GM12892 (cell line): ENCODE measurements at places on chromosomes 1 and 21.

DNA sequence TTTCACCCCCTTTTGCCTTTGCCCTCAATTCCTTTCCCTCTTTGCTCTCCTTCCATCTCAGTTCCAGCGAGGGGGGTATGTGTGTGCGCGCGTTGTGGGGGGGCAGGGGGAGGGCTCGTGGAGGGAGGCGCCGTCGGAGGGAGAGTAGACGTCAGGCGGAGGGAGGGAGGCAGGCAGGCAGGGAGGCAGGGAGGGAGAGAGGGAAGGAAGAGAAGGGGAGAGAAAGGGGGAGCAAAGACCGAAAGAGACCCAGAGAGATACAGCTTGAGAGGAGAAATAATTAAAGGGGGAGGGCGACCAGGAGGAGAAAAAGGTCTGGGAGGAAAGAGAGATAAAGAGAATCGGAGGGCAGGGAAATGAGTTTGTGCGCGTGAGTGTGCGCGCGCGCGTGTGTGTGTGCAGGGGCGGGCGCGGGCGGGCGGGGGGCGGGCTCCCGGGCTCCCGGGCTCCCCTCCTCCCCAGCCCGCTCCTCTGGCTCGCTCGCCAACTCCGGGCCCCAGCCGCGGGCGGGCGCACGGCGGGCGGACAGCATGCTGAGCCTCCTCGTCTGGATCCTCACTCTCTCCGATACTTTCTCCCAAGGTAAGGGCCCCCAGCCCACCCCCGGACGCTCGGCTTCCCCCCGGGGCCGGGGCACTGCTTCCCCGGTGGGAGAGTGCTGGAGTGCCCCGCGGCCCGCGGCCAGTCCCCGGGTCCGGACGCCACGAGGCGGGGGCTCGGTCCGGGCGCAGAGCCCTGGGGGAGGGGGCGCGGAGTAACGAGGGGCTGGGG lies at the start of gene KIRREL1:
TSS of gene KIRREL1 (plus strand) at position 499 of the 771 bp plus-strand sequence. CDS start at position 531, 32 bp downstream.
- DNase-seq: no peak

DNA sequence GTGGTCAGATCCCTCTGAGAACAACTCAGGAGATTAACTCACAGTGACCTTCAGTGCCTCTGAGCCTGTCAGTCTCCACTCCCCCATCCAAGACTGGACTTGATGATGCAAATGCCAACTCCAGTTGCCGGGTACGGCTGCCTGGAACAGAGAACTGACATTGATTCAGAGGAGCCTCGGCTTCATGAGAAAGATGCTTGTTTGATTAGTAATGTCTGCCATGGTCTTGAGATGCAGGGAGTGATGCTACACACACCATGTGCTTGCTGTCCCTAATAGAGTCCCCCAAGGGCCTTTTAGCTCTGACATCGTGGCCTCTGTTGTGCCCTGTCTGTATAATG lies 51.8 kb upstream of the LRP8 start:
- DNase-seq: no peak

DNA sequence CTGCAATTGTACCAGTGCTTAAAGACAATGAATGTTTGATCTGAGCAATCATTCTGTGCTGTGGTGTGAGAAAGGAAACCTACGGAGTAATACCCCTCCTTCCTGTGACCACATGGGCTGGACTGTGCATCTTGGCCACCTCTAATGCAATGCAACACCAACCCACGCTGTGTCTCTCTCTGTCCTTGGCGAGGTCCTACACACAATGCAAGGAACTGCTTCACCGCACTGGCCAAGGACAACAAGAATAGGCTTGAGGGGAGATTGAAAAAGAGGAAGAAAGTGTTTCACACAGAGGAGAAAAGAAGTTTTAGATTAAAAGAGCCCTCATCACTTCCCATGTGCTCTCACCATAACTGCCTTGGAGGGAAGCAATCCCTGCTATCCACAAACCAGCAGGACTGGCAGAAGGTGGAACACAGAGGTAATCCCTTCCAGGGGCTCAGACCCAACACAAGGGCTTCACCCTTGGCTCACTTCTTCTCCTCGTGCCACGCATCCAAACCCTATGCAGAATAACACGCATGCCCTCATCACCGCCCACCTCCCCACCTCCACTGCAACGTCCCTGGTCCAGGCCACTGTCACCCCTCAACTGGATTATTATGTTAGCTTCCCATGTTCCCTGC lies 112.5 kb upstream of the ERG start:
- DNase-seq: no peak

GRCh38 chr1:6033986-6034749 lies 11.5 kb upstream of the KCNAB2 start:
- no peak for DNase-seq

DNA sequence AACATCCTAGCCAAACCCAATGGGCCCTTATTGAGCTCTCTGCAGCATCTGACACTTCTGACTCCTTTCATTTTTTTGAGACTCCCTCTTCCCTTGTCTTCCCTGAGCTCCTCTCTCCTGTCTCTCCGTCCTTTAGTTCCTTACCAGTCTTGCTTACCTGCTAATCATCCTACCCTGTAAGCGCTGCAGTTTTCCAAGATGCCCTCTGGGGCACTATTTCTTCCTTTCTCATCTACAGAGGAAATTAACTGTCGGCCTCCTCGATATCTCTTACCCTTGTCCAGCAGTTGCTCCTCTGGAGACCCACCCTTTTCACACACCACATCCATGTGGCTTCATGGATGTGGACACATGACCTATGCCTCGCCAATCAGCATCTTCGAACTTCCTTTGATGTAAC lies 6.8 kb downstream of the GPR161 start:
- DNase-seq: no peak

DNA sequence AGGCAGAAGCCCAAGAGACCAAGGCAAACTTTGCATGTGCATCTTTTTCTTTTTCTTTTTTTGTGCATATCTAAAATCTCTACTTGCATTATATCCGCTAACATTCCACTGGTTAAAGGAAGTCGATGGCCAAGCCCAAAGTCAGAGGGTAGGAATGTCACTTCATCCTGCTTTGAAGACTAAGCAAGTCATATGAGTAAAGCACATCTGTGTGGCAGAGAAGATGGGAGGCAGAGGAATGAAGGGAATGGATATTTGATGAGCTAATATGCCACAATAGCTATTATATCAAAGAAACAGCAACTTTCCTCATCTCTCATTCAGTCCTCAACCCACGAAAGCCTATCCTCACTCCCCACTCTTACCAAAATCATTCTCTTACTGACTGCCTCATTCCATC lies 59.3 kb downstream of the RNF220 start:
- DNase-seq: no peak

DNA sequence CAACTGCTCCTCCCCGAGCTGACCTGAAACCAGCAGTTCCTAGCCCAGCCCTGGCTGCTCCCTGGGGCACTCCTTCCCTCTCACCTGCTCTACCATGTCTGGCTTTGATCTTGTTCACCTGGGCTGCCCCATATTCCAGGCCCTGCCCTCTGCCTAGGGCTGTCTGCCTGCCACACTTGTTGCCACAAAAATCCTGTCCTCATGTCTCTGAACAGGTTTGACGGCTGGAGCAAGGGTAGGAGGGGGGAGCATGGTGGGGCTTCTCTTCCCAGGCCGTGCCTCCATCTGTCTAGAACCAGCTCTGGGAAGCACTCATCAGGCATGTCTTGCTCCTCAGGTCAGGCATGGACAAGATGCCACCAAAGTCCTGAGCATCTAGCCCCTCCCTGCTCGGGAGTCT lies 44.3 kb upstream of the WNT2B start:
- DNase-seq: no peak

GRCh38 chr1:38991638-38992411 lies 749 bp downstream of the AKIRIN1 start:
- no peak for DNase-seq

- no peak for DNase-seq
These were observed 96.1 kb downstream of the IER5 start for GRCh38 chr1:181184621-181185020.

DNA sequence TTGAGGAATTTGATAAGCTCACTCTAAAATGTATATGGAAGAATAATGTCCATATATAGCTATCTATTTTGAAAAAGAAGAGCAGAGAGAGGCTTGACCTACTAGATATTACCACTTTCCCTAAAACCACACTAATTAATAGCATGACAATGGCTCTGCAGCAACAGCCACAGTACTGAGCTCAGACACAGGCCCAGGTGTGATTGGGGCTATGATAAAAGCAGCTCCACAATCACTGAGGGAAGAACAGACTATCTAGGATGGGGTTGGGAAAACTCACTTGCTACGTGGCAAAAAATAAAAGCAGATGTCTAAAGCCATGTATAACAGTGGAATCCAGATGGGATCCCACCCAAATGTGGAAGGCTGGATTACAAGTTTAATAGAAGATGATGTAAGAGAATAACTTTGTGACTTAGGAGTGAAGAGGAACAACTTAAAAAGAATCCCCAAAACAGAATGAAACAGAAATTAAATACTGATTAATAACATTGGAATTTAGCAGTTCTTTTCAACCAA lies 80.8 kb upstream of the RAB4A start:
- DNase-seq: no peak

DNA sequence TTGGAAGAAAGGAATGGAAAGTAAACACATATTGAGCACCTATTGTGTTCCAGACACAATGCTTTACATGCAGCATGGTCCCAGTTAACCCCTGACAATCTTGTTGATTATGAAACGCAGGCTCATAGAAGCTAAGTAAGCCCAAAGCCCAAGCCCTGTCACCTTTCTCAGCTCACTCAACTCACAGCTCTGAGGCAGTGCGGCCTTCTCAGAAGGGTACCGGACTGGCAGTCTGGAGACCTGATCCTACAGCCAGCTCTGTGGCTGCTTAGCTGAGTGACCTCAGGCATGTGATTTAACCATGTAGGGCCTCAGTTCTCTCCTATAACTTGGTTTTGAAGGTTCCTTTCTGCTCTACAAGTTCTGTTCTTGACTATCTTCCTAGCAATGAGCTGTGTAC lies 464 bp upstream of the RNASEL start:
- no peak for DNase-seq

GRCh38 chr1:226763905-226764264 lies 24.8 kb upstream of the ITPKB start:
- DNase-seq: no peak

GRCh38 chr1:197737916-197738315 lies 37.4 kb downstream of the DENND1B start:
- DNase-seq: no peak

DNA sequence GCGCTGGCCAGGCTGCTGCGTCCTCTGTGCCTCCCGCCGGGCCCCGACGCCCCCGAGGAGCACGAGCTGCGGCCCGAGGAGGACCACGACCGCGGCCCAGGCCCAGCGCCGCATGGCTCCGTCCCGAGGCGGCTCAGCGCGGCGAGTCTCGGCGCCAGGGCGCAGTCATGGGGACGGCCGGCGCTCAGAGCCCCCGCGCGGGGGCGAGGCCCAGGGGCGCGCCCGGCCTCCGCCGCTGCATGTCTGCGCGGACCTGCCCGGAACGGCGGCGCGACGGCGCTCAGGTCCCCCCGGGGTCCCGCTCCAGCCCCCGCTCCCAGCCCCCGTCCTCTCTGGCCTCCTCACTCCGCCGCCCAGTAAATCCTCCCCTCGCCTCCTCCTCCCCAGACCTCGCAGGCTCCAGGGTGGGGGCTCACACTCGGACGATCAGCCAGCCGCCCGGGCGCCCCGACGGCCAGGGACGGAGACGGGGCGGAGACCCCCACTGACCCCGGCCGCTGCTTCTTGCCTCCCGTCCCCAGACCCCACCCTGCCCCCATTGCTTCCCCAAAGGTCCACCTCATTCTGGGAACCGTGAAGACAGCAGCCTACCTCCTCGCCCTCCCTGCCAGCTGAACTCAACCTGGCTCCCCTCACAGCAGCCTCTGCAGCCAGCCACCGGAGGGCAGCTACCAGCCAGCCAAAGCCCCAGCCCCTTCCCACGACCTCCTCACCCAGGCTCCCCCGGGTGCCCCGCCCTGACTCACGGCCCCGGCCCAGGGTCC lies at the start of gene C1QTNF12:
TSS of gene C1QTNF12 (minus strand) at position 146 of the 764 bp plus-strand sequence. CDS start at position 114, 32 bp downstream.
- DNase-seq: no peak

DNA sequence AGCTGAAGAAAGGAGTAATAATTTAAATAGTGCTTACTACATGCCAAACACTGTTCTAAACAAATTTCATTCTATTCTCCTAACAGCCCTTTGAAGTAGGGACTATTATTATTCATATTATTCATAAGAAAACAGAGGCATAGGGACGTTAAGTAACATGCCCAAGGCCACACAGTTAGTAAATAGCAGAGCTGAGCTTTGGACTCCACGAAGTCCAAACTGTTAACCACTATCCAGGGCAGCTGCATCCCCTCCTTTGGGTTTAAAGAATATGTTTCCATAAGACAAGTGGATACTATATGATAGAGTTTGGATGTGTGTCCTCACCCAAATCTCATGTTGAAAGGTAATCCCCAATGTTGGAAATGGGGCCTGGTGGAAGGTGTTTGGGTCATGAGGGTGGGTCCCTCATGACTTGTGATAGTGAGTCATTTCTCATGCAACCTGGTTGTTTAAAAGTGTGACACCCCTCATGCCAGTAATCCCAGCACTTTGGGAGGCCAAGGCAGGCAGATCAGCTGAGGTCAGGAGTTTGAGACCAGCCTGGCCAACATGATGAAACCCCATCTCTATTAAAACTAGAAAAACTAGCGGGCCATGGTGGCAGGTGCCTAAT lies 144.0 kb upstream of the CXADR start:
- DNase-seq: no peak

- no peak for DNase-seq
These were observed 70.4 kb downstream of the PRPF38A start for GRCh38 chr1:52474807-52475206.

GRCh38 chr1:10796029-10796944 lies at the start of gene CASZ1:
CASZ1 (minus strand) TSS chr1:10796646; CDS start chr1:10693889, 102,757 bp downstream.
- DNase-seq: no peak

GRCh38 chr1:8420318-8420717 lies 102.4 kb downstream of the SLC45A1 start:
- DNase-seq: no peak

DNA sequence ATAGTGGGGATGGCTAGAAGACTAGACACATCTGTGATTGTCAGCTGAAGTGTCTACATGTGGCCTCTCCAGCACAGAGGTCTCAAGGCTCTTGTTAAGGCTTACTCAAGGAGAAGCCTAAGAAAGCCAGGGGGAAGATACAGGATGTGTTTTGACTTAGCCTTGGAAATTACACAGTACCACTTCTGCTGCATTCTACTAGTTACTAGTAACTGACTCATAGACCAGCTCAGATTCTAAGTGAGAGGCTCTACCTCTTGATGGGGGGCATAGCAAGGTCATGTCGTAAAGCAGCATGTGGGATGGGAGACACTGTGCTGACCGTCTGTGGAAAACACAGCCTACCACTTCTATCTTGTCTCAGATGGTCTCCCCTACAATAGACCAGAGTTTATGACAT lies 99.5 kb downstream of the UBE2U start:
- DNase-seq: no peak

DNA sequence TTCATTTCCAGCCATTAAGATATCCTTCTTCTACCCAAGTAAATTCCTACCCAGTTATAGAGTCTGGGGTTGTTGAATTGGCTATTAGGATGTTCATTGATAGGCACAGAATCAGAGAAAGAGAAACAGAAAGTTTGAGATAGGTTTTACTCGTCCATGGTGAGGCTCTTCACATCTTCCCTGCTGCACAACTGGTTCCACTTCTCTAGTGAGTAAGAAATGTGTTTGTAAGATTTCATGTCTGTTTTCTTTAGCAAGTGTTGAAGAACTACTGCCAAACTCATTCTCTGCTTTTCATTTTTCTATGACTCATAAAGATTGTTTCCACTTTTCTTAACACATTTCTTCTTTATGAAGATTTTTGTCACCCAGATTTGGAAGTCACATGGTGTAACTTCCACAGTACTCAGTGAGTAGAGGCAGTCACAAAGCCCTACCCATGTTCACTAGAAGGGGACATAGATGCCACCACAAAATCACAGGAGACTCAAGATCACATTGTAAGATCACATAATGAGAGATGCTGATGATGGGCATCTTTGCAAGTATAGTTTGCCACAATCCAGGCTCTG lies 152.3 kb downstream of the SNX7 start:
- no peak for DNase-seq

GRCh38 chr1:1748686-1749321 lies 24.6 kb upstream of the CDK11A start:
- no peak for DNase-seq

- DNase-seq: peak; percentile 14
These were observed 360.1 kb upstream of the PLXNA2 start for GRCh38 chr1:208604295-208604694.
